ENCODE measurements at places on chromosomes 12 and 14. TPM values are rescaled to one million over a fixed set of nuclear protein-coding genes. Genes with fewer than 3 reads are reported as not detected.

DNA sequence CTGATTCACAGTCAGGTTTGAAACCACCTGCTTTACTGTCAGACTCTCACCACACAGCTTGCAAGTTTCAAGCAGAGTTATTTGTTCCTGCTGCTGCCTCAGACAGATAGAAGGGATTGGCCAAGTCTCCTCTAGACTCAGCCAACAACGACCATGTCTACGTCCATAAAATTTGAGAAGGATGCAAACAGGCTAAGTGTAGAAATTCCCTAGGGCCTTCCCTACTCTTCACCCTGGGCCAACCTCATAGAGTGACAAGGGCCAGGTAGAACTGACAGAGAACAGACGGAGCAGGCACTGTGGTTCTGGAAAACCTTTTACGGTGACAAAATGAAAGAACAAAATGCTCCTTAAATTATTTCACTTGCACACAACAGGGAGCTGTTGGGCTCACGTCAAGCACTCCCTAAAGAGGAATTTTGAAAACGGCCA, 39.5 kb downstream of the CLIP1 start:
- no peak for DNase-seq

DNA sequence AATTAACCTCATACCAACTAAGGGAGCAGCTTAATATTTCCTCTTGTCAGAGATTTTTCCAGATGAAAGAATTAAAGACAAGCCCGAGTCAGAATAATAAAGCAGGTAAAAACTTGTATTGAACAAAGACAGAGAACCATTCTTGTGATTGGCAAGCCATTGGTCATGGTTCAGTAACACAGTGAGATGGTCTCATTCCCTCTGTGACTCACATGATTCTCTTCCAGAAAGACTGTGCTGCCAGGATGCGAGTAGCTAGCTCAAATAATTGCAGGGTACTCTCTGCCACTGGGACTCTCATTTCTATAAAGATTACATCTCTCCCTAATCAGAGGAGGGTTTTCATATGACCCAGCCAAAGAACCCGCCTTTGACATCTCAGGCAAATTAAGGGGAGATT, 179.4 kb downstream of the PHLDA1 start:
- no peak for DNase-seq

DNA sequence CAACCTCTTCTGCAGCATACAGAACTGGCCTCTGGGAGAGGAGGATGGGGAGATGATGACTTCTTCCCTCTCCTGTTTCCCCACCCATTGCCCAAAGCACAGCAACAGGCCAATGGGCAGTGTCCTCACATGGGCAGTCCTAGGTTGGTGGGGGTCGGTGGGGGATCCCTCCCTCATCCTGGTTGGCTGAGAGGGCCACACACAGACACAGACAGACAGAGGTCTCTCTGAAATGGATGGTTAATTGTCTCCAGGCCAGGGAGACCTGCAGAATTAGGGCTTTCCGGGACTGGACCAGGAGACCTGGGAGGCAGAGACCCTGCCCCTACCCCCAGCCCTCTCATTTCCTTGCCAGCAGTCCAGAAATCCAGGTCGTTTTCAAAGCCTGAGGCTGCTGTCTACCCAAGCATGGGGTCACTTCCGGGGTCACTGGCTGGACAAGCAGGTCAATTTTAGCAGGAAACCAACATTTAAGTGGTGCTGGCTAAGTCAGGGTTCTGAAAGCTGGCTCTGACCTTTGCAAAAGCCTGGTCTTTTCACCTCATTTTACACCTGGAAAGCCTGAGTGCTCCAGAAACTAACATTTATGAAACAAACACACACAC, 48.6 kb upstream of the TBX3 start:
- no peak for DNase-seq

GRCh38 chr14:100498068-100498467, 89.1 kb downstream of the BEGAIN start:
- no peak for DNase-seq

DNA sequence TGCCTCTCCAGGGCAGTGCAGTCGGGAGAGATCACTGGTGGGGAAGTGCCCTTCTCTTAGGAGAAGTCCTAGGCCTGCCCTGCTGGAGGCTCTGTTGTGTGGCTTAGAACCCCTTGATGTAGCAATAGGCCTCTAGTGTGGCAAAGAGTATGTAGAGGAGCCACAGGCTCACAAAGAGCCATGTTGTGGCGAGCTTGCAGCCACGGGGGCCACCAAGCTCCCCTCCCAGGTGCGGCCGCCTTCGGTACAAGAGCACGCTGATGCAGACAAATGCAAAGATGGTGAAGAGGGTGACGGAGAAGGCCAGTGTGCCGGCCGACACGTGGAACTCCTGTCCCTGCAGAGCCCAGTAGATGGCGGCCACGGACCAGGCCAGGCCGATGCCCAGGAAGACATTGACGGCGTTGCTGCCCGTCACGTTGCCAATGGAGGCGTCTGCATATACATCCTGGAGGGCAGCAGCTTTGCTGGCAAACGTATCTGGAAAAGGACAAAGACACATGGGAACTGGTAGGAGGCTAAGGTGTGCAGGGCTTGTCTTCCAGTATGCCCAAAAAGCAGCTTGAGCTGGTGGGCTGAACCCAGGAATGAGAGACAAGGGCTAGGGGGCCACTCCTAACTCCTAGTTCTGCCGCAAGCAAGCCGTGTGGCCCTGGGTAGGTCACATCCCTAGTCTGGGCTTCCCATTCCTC, 142.8 kb downstream of the SLC8A3 start:
- DNase-seq: no peak

DNA sequence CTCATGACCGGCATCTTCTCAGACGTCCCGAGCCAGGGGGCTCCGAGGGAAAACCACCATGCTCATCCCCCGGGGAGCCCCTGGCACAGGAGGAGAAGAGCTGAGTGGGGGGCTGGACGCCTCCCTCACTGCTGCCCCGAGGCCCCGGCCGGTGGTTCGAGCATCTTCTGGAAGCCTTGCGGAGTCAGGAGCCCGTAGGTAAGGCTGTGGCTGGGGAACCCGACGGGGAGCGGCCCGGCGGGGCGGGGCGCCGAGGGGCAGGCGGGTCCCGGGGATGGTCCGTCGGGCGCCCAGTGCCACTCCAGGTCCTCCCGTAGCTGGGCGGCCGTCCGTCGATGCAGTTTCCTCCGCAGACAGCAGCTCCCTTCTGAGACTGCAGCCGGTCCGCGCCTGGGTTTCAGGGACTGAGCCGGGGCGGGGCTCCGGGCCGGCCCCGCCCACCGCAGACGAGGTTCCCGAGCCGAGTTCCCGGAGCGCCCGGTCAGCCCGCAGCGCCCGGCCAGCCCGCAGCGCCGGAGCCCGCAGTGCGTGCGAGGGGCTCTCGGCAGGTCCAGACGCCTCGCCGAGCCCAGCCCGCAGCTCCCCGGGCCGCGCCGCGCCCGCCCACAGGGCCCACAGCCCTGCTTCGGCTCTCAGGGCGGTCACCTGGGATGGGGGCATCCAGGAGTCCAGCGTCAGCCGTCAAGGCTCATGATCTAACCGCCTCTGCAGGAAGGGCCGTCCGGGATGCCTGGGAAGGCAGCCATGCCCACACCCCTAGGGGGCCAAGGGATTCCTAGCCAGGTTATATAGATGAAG, at the start of gene PGF:
Gene PGF (minus strand): TSS at position 369 of the 798 bp plus-strand sequence. CDS start 355 bp downstream, at position 14.
- no peak for DNase-seq

Gene SLC35F4
- not detected for polyA plus RNA-seq

DNA sequence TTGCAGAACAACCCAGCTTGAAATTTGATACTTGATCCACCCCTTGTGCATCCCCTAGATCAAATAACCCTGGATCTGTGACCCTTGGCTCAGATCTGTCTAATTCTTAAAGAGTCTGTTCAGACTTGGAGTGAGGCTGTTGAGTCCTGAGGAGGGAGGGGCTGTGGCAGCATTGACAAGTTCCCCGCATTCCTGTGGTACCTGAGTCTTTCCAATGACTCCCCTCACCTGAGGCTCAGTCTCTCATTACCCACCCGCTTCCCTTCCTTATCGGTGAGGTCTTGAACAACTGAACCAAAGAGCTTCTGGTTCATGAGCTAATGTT, 16.1 kb upstream of the HDAC7 start:
- DNase-seq: no peak

GRCh38 chr12:81956468-81956860, 197.3 kb upstream of the PPFIA2 start:
- no peak for DNase-seq

- no peak for DNase-seq
These were observed 151.2 kb upstream of the C14orf180 start for GRCh38 chr14:104428333-104428851.

DNA sequence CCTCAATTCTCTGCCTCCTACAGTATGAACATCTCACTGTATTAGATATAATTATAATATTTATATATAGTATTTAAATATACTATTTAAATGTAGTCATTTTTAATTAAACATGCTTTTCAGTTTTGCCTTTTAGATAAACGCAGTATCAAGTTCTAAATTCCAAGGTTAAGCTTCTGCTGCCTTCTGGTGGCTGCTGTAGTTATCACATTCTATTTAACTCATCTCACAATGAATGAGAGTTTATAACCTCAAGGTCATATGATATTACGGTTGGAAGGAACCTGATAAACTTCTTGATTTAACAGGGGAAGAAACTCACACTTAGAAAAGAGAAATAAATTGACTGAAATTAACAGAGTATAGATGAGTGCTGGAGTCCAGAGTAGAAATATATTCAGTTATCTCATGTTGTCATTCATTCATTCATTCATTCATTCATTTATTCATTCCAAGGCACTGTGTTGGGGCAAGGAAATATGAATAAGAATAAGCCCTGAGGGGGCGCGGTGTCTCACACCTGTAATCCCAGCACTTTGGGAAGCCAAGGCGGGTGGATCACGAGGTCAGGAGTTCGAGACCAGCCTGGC, 31.9 kb downstream of the GUCY2C start:
- peak; percentile 61 for DNase-seq

- DNase-seq: no peak
These were observed 16.1 kb downstream of the MMAB start for GRCh38 chr12:109557200-109557599.

Gene SYT1
- polyA plus RNA-seq: 0.97 TPM

Gene RIMBP2
- not detected for polyA plus RNA-seq

DNA sequence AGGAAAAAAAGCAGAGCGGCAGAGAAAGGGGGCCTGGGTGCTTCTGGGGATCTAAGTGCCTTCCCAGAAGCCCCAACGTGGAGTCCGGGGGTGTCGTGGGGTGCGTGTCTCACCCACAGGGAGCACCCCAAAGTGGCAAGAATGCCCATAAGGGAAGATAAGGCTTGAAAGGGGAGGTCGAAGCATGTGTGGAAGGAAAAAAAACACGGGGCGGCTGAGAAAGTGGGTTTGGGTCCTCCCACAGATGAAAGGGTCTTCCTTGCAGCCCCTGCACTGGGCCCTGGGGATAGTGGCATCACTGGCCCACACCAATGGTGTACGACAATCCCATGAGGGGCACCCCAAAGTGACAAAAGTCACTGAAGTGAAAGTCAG, 275.5 kb downstream of the ALG10 start:
- DNase-seq: no peak

DNA sequence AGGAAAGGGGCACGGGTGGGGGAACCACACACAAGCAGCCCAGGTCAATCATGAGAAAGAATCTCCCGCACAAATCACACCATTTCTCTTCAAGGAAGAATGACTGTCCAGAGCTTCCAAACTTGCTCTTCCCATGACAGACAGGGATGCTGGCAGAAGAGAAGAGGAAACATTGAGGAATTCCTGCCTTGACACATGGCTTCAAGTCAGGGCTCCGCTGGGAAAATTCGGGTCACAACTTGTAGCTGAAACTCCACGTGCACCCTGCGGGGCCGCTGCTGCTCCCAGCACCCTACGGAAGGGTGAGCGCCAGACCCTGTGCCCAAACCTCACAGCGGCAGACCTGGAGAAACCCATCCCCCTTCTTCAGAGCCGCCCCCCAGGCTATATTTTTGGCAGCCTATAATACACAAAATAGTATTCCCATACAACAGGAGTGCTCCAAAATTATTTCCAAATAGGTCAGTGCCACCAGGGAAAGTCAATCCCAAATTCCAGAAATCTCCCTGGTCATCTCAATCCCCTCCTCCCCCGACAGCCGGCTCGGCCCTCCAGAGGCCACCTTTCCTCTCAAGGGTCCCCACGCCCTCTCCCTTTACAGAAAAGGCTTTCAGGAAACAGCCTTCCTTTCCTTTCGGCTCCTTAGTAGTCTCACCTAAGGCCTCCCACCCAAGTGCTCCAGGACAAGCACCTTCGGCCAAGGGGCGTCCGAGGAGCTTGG, 1.3 kb downstream of the TMEM132D start:
- DNase-seq: no peak

GRCh38 chr14:84273181-84273580, 1256.8 kb upstream of the FLRT2 start:
- no peak for DNase-seq

DNA sequence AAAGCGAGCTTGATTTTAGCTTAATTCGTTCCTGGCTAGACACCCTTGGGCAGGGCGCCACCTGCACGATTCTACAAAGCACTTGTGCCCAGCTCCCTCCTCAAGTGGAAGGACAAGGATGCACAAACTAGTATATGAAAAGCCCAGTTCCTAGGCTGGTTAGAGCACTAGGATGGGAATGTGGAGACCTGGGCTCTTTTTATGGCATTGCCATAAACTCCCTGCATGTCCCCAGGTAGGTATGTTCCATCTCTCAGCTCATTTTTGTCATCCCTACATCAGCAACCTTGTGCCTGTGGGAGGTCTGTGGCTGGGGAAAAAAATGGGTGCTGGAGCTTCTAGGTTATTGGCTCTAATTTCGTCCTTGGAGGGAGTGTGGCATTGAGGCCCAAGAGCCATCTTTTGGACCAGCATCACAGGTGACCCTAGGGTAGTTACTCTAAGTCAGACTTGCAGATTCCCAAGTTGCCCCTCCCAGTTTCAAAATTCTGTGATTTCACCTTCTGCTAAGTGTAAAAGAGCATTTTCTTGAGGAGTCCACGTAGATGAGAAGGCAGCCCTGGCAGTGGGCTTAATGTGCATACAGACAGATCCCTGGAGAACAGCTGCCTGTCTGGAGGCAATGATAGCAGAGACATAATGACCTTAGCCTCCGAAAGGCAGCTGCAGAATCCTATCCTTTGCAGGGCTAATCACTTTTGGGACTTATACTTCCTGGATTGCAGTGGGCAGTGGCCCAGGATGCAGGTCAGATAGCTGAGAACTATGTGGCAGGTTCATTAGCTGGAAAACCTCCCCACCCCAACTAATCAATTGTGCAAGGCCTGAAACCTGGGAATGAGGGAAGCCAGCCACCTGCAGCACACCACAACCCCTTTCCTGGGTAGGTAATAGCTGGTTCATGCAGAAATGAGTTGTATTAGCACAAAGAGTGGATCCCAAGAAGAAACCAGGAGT, 47.6 kb upstream of the BDKRB2 start:
- DNase-seq: no peak

DNA sequence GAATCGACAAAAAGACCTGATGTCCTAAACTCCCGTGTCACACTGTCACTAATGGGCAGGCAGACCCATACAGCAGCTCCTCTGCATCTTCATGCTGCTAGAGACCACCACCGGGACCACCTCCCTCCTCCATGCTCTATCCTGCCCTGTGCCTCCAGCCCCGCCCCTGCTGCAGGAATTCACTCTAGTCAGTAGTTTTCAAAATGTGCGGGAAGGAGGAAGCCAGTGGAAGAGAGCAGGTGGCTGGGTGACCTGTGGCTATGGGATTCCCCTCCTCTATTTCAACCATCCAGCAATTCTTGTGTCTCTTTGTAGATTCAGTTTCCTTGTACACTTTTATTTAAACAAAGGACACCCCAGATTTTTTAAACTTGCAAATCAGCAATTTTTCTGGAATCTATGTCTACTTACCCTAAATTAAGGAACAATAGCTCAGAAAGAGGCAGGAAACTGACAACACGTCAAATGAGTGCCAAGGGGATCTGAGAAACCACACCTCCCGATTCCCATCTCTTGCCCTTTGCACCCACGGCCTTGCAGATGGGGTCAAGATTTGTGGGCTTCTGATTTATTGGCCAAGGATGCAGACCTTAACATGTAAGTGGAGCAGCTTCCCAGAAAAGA, 20.4 kb upstream of the MAP1LC3B2 start:
- DNase-seq: no peak

Gene ACOT4
- 0.61 TPM for polyA plus RNA-seq

- DNase-seq: peak; percentile 30
These were observed 8.9 kb downstream of the GTF2A1 start for GRCh38 chr14:81211844-81212243.

Measured in naive B cell (primary cell).